Right atrium auricular region (tissue), 2 donors: ENCODE measurements at places on chromosomes 1 and 21.
A peak's percentile ranks its signal among the peaks of the same experiment; 100 is the strongest.

DNA sequence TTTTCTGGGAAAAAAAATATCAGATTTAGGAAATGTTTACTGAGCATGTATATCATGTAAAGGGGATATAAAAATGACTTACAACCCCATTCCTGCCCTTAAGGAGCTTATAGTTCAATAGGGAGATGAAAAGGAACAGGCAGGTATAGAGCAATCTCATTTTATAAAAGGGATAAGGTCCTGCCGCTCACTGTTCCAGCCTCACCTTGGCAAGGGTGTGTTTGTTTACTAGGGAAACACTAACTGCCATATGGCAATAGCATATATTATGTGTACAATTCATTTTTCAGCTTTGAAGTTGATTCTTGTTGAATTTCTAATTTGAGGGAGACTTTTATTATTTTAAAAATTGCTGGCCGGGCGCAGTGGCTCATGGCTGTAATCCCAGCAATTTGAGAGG, 25.5 kb downstream of the URB2 start:
- DNase-seq: no peak

GRCh38 chr1:116879478-116880133, 30.1 kb upstream of the PTGFRN start:
- no peak for DNase-seq

DNA sequence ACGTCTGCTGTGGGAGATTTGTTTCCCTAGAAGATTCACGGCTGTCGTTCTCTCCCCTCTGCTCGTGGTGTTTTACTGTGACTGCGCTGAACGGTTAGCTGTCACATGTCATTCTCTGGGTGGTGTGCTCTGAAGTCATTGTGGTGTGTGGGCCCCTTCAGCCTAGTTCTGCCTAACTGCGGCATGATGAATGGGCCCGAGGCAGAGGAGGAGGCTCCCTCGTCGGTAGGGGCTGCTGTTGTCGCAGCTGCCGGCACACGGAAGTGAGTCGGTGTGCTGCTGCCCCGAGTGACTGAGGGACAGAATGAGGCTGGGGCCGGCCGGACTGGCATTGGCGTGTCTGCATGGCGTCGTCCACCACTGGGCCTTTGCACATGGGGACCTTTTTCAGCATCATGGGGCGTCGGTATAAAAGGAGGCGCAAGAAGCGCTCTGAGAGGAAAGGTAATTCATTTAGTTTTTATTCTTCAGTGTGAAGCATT, 77.9 kb downstream of the ADARB1 start:
- DNase-seq: peak; percentile 58

DNA sequence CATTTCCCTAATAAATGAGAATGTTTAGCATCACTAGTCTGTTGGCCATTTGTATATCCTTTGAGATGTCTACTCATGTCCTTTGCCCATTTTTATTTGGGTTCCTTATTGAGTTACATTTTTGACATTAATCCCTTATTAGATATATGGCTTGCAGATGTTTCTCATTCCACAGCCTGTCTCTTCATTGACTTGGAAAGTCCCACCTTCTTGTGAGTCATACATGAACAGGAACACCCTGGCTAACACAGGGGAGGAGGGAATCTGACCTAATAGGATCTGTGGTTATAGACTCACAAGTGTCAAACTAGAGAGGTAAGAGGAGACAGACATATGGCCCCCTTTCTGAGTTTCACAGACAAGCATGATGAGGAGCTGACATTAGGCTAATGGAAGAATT, 11.5 kb downstream of the ZP4 start:
- DNase-seq: no peak

DNA sequence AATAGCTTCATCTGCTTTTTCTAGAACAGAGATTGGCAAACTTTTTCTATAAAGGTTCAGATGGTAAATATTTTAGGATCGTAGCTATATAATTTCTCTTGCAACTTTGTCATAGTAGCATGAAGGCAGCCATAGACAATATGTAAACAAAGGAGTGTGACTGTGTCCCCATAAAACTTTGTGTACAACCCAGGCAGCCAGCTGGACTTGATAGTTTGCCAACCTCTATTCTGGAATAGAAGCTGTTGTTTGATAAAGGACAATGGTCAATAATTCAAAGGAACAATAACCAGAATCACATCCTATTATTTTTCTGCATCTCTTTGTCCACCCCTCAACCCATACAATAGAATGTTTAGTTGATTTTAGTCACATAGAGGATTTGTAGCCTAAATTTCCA, 286.7 kb downstream of the LMX1A start:
- no peak for DNase-seq

GRCh38 chr1:95770581-95770980, 536.6 kb downstream of the RWDD3 start:
- no peak for DNase-seq

DNA sequence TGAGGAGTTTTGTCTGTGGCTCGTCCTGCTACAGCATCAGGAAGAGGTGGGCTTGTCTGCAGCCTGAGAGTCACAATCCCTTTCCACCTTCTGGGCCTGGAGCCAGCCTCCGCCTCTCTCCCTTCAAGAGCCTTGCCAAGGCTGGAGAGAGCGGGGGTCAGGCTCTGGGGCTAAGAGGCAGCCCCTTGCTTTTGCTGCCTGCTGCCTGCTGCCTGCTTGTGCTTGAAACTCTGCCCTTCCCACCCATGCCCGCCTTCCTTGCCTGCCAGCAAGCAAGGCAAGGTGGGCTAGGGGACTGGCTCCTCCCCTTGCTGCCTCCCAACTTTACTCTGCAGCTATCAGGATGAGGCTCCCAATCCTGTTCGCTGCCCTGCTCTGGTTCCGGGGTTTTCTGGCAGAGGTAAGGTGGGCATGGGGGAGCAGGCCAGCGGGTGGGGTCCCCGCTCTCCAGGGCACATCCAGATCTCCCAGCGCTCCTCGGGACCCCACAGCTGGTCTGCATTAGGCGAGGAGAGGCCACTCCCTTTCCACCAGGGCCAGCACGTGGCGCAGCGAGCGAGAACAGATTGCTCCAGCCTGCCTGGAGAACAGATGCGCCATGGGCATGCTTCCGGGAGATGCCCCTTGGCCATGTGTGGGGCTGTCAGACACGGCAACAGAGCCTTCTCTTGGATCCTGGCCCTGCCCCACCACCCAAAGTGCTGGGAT, 7.5 kb upstream of the PTPN7 start:
- DNase-seq: no peak

- DNase-seq: no peak
Observed at GRCh38 chr1:228313536-228314277, 92.9 kb downstream of the TRIM11 start.

GRCh38 chr21:15752763-15753407, 23.1 kb downstream of the USP25 start:
- no peak for DNase-seq

DNA sequence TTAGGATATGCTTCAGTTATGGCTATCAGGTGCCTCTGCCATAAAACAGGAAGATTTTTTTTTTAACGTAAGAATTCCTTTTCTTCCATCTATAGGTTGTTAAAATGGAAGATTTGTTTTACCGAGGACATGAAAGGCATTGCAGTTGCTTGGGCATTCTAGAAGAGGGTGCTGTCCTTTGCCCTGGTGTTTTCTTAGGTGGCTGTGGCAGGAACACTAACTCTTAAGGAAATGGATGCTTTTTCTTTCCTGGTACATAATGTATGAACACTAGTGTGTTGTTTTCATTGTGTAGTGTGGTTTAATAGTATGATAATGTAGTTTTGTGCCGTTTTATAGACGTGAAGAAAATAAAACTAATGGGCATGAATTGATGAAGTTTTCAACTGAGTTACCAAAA, 47.2 kb downstream of the UCK2 start:
- no peak for DNase-seq
